ENCODE measurements at places on chromosomes 1 and 21.

GRCh38 chr1:162228586-162228985 lies 148.1 kb downstream of the SPATA46 start:
- DNase-seq: no peak

DNA sequence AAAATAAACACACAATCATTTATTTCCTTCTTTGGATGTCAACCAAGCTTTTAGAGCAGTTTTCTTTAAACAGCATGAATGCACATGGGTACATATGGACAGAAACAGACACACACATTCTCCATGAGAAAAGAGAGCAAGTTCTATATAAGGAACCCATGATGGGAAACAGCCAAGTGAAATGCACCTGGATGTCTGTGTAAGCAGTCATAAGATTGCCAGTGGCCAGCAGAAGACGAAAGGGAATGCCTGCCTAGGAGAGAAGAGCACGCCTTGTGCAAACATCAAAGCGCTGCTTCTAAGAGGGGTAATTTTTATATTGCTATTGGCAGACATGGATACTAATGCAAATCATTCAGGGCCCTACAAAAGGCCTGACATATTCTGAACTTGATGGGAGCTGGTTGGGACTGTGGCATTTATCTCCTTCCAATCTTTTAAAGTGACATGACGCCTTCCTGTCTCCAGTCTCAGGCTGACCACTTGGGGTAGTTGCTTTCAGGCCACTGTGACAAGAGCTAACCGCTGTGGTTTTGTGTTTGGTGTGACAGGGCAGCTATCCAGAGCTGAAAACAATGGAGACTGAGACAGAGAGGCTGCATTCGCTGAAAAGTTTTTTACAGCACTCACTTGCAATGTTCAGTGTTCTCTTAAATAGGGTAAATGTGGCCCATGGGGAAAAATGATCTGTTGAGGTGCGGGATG lies 75.0 kb upstream of the DPT start:
- no peak for DNase-seq

GRCh38 chr1:167120899-167121298 lies 27.0 kb downstream of the STYXL2 start:
- DNase-seq: no peak

DNA sequence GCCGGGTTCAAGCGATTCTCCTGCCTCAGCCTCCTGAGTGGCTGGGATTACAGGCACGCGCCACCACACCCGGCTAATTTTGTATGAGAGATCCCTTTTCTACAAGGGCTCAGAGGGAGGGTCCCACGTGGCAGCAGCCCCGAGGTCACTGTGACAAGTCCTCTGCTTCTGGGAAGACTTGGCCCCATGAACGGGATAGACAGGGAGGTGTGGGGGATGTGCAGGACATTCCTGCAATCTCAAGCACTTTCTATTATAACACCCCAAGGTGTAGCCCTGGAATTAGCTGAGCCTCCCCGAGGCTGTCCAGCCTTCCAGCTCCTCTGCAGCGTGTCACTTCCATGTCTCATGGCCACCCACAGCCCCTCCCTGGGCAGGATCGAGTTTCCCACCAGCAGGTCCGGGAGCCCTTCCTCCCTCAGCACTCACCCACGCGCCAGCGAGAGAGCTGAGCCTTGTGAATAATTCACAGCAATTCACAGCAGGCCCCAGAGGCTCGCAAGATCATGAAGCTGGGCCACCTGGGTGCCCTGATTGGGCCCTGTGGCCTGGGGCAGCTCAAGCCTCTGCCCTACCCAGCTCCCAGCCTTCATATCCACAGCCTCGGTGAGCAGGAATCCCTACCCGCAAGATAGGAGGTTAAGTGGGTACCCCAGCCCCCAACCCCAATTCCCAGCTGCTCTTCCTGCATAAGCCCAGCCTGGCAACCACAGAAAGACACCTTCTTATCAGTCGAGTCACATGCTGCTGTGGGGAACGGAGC lies 22.8 kb upstream of the RNU1-4 start:
- no peak for DNase-seq

GRCh38 chr1:228090613-228091081 lies 8.1 kb downstream of the ARF1 start:
- no peak for DNase-seq

DNA sequence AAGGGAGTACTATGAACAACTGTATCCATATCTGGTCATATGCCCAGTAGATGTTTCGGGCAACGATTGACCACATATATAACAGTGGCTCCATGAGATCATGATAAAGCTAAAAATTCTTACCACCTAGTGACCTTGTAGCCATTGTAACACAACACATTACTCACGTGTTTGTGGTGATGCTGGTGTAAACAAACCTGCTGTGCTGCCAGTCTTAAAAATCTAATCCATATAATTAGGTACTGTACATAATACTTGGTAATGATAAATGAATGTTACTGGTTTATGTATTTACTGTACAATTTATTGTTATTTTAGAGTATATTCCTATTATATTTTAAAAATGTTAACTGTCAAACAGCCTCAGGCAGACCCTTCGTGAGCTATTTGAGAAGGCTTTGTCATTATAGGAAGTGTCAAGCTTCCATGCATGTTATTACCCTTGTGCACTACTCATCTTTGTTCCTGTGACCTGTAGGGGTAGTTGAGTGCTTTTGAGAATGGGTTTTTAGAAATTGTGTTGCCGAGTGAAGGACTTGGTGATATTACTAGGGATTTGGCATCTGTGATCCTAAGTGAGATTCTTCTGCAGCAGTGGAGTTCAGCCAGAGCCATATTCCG lies 23.6 kb downstream of the DIP2A start:
- no peak for DNase-seq

DNA sequence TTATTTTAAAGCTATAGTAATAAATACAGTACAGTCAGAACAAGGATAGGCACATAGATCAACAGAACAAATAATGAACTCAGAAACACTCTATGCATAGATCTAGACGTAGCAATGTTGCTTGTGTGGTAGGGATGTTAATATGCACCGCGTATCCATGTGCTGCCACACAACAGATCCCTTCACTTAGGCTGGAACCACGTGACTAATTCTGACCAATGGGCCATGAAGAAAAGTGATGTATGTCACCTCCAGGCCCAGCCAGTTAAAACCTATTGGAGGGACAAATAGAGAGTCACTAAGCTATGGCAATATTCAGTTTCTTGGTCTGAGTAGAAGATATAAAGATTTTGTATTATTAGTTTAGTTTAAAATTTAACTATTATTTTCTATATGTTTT lies 91.4 kb downstream of the ADAMTS1 start:
- DNase-seq: no peak

GRCh38 chr1:9892563-9893528 lies 17.2 kb downstream of the CTNNBIP1 start:
- no peak for DNase-seq

DNA sequence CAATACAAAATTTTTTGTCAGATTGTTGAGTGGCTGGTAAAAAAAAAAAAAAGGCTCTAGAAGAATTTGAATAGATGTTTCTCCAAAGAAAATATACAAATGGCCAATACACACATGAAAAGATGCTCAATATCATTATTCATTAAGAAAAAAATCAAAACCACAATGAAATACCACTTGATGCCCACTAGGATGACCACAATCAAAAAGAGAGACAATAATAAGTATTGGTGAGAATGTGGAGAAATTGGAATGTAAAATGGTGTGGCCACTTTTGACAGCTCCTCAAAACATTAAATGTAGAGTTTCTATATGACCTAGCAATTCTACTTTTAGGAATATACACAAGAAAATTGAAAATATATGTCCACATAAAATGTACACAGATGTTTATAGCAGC lies 100.0 kb downstream of the CLEC20A start:
- DNase-seq: no peak

- no peak for DNase-seq
Measured at GRCh38 chr1:168093616-168094015, 43.1 kb downstream of the GPR161 start.

Data from stimulated activated CD8-positive, alpha-beta memory T cell treated with anti-CD3 and anti-CD28 coated beads, Interleukin-4, amount 100 ng/mL, for 4 hours (primary cell).